Effector memory CD8-positive, alpha-beta T cell (primary cell): ENCODE measurements at places on chromosomes 12 and 14.

DNA sequence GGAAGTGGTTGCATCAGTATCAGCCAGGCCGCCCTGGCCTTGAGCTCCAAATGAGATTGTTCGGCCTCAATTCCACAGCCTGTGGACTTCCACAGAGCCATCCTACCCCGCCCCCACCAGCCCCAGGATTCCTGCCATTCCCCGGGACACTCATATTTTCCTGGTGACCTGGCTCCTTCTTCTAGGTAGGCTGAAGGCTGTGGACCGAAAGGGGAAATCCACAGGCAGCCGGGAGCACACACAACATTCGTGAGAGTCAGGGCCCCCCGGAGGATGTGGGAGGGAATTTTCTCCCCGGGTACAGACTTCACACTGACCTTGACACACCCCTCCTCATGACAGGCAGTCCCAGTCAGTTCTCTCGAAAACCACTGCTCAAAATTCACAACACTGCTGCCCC is 39.9 kb downstream of the RIN3 start:
- DNase-seq = no peak

GRCh38 chr14:64870160-64870559 is 9.5 kb downstream of the SPTB start:
- DNase-seq = no peak

DNA sequence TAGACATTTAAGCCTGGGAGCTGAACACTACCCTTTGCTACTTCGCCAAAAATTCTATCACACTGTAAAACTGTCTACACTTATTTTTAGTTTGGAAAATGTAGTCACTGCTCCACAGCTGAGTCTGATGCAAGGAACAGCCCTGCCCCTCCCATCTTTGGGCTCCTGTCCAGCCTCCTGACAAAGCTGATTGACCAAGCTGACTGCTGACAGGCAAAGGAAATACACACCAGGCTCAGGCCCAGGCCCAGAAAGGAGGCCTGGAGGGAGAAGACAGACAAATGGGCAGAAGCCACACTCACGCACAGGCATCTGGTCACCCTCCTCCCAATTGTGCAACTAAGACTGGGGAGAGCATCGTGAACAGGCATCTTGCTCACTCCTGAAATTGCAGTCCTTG is 55.3 kb downstream of the ISCA2 start:
- no peak for DNase-seq

- DNase-seq = no peak
These were observed 370.3 kb upstream of the TMEM132C start for GRCh38 chr12:127896661-127897060.

DNA sequence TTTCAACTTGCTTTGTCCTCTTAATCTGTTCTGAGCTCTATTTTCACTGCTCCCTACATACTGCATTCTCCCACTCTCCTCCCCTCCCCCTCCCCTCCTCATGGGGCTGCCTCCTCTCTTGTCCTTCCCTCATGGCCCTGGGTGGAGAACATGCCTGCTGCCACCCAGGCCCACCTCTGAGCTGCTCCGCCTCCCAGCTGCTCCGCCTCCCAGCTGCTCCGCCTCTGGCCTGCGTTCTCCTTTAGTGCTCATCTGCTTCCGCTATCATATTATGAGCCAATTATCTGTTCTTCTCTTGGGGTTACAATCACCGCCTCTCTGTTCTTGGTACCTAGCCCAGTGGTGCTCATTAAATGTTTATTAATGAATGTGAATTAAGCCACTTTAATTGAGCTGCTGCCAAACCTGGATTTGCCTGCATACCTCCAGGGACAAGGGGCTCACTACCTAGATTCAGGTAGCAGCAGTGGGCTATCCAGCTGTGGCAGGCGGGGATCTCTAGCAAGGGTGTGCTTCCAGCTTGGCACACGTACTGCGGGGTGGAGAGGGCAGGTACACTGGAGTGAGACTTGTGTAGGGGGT is 32.0 kb upstream of the FAM181A start:
- DNase-seq = no peak

DNA sequence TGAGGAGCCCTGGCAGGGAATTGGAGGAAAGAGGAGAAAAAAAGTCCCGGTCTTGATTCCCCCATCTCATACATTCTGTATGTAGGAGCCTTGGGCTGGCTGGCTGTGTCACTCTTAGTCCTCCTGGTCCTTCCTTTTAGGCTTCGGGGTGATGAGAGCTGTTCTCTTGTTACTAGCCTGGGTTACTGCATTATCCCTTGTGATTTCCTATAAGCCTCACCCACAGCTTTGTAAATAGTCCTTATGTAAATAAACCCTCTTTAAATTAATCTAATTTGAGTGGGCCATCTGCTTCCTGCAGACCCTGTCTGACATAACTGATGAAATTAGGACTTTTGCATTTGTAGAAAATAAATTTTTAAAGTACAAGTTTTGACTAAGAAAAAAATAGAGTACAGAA is 19.2 kb downstream of the DNM1L start:
- DNase-seq = no peak

DNA sequence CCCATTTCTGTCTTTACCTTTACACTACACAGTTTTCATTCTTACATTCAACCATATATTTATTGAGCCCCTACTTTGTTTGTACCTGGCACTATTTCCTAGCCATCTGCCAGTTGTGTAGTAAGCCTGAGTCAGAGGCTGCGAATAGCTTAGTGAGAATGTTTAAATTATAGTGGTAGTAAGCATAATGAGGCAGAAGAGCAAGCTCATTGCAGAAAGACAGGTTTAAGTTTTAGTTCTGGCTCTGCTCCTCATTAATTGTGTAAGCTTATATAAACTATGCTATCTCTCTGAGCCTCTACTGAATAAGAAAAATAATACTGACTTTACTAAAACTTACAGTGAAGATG is 123.5 kb downstream of the NAV3 start:
- DNase-seq = no peak

DNA sequence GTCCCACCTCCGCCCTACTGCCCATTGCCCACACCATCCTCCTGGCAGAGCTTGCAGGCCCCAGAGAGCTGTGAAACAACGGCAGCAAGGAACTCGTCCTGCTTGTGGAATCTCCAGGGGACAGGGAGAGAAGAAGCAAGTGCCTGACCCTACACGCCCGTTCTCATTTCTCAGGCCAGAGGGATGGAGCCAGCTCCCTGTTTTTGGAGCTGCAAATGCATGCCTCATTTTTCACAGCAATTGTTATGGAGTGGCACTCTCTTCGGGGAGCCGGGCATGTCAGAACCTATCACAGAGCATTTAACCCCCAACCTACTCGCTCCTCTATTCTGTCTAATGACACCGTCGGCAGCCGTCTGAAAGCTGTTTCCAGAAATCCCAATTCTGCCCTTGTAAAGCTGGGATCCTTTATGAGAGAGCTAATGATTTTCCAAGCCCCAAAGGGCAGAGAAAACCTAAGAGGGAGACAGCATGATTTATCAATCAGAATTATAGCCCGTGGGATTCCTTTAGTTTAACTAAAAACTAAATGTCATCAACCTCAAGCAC is 222.3 kb upstream of the NOS1 start:
- no peak for DNase-seq
